ENCODE measurements at places on chromosomes 6 and 20. TPM values are rescaled to one million over a fixed set of nuclear protein-coding genes. Genes with fewer than 3 reads are reported as not detected.

Gene GOPC
- 43.4 TPM for total RNA-seq

Gene TTLL9
- total RNA-seq: 2.5 TPM

Gene TRIM31
- not detected for total RNA-seq

Gene STX16
- total RNA-seq: 47.5 TPM

DNA sequence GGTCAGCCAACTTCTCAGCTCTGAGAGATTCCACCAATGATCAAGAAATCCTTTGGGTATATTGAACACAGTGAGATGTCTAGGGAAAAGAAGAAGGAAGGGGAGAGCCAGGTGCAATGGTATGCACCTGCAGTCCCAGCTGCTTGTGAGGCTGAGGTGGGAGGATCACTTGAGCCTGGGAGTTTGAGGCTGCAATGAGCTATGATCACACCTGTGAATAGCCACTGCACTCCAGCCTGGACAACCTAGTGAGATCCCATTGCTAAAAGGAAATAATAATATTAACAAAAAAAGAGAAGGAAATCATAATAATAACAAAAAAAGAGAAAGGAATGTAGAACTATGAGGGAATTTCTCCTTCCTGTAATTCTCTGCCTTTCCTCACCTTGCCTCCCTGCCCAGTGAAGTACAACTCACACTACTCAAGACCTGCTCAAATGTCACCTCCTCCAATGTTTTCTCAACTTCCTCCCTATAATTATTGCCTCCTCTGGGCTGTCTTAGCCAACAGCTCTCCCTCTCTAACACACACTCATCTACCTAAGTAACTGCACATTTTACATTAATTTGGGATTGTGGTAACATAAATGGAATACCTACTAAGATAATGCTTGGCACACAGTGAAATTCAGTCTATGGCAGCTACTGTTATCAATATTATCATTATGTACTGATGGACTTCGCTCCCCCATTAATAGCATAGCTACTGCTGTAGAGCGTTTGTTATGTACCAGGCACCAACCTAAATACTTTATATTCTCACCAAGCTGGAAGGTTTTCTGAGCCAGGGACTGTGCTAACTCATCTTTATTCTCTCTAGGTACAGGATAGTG is 103.6 kb downstream of the KIF13A start:
- DNase-seq: no peak

GRCh38 chr6:138285800-138286199 is 67.5 kb upstream of the PBOV1 start:
- DNase-seq: no peak

- no peak for DNase-seq
Observed at GRCh38 chr6:50610562-50610961, 102.8 kb upstream of the TFAP2D start.

DNA sequence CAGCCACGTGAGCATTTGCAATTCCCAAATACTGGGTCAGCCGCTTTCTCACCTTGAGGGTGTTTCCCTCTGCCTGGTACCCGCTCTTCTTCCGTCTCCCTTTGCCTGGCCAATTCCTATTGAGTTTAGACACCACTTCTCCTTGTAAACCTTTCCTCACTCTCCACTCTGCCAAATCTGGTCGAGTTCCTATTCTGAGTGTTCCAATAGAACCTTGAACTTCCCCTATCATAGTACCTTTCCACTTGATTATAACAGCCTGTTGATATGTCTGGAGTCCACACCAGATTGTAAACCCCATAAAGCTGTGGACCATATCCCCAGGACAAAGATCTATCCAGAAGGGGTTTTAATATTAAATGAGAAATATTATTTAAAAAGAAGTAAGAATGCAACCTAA is 36.0 kb upstream of the EDN1 start:
- no peak for DNase-seq

DNA sequence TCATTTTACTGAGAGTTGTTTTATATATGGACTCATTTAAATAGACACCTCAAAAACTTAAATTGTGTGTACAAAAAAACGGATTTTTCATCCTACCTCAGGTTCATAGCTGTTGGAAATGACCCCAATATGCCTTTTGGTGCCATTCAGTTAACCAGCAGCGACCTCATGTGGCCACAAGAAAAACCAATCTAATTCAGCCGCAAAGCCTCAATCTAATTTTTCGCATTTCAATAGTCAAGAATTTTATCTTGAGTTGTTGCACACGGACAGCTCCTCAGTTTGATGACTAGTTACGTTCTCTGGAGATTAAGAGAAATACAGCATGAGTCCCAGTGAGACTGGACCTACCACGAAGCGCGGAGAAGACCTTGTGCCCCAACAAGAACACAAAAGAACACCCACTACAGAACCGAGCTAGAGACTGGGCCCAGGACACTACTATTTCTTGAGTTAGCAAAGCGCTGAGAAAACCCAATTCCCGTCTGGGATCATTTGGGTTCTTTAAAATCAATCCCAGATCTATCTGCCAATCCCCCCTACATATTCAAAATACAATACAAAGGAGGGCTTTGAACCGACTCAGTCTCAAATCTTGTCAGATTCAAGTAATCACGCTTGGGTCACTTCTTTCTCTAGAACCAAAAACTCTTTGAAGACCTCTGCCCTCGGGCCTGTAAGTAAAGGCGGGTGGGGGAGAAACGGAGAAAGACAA is 1.1 kb downstream of the TCP11 start:
- peak; percentile 71 for DNase-seq

DNA sequence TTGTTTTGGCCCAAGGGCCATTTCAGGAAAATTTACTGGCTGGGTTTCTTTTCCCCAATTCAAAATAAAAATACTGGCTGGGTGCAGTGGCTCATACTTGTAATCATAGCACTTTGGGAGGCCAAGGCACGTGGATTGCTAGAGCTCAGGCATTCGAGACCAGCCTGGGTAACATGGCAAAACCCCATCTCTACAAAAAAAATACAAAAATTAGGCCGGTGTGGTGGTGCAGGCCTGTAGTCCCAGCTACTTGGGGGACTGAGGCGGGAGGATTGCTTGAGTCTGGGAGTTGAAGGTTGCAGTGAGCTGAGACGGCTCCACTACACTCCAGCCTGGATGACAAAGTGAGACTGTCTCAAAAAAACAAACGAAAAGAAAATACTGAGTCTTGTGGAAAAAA is 60.0 kb downstream of the NINL start:
- no peak for DNase-seq

DNA sequence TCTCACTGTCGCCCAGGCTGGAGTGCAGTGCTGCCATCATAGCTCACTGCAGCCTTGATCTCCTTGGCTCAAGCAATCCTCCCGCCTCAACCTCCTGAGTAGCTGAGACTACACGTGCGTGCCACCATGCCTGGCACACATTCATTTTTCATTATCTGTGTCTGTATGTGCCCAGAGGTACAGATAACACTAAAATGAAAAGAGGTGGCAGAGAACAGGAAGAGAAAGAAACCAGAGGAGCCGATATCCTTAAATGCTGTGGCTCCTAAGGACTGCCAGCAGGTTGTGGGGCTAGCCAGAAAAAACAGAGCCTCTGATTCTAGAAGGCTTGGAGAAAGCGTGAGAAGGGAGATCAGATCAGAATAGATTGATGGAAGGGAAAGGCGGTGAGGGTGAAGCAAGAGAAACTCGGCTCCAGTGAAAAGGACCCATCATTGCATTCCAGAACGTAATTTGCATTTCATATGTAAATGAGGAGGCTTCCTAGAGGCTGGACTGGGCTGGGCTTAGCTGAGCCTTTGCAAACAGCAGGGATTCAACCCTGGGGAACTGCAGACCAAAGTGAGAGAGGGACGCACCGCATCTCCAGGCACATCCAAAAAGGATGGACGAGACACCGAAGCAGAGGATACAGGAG is 64.2 kb downstream of the GCNT2 start:
- DNase-seq: peak; percentile 40

Measured in cerebellum (tissue), 4 donors.